ENCODE measurements at places on chromosomes 16 and 17.
A peak's percentile ranks its signal among the peaks of the same experiment; 100 is the strongest.

GRCh38 chr16:31094088-31094423 lies 541 bp downstream of the VKORC1 start:
- DNase-seq, result no peak

DNA sequence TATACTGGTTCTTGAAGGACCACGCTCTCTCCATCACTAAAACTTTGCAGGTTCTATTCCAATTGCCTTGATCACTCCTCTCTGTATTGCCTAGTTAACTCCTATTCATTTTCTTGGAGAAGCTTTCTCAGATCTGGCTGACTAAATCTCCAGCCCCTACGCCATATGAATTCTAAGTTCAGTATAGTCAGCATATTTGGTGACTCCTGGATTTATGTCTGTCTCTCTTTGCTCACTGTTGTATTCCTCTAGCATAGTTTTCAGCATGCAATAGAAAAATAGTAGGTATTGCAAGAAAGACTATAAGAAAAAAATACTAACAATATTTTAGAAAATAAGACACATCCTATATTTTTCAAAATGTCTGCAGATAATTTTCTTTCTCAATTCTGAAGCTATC lies 579.7 kb downstream of the CDH11 start:
- DNase-seq, result no peak

DNA sequence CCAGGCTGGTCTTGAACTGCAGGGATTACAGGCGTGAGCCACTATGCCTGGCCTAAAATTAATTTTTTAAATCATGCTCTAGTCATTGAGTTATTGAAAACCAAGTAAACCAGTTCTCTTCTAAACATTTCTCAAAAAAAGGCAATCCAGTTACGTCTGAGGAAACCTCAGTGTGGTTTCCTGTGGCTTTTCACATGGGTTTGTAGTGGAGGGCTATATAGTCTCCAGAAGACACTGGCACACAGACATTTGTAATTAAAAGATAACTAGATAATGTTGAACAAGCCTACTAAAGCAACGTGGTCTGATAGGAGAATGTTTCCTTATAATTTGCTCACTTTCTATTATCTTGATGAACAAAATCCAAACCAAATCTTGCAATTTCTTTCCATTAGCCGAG lies 5.2 kb upstream of the TOB1 start:
- no peak for DNase-seq

GRCh38 chr16:68973611-68974120 lies 130.3 kb downstream of the TANGO6 start:
- no peak for DNase-seq

DNA sequence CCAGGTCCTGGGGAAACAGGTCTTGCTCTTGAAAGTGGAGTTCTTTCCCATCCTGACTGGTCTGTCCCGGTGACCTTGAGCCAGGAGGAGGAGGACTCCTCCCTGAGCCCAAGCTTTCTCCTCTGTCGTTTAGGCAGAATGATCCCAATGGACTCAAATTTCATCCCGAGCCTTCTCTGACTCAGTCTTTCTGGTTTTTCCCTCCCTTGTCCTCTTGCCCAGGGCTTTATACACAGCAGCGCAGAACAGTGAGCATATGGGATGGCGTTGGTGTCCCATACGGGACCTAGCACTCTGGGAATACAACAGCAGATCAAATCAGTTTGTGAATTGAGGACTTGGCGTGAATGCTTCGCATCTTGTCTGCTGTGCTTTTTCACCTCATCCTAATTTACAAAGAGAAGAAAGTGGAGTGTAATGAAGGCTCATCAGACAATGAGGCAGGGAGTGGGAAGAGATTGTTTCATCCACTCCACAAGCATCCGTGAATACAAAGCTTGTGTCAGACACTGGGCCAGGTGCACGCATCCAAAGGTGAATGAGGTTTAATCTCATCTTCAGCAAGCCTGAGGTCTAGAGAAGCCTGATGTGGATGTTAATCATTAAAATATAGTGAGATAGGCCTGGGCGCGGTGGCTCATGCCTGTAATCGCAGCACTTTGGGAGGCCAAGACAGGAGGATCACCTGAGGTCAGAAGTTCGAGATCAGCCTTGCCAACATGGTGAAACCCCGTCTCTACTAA lies 1.1 kb upstream of the XYLT1 start:
- no peak for DNase-seq

GRCh38 chr16:68236137-68236825 lies 354 bp upstream of the ESRP2 start:
- no peak for DNase-seq

- no peak for DNase-seq
Measured at GRCh38 chr16:59975953-59976352, 1241.8 kb upstream of the GOT2 start.

DNA sequence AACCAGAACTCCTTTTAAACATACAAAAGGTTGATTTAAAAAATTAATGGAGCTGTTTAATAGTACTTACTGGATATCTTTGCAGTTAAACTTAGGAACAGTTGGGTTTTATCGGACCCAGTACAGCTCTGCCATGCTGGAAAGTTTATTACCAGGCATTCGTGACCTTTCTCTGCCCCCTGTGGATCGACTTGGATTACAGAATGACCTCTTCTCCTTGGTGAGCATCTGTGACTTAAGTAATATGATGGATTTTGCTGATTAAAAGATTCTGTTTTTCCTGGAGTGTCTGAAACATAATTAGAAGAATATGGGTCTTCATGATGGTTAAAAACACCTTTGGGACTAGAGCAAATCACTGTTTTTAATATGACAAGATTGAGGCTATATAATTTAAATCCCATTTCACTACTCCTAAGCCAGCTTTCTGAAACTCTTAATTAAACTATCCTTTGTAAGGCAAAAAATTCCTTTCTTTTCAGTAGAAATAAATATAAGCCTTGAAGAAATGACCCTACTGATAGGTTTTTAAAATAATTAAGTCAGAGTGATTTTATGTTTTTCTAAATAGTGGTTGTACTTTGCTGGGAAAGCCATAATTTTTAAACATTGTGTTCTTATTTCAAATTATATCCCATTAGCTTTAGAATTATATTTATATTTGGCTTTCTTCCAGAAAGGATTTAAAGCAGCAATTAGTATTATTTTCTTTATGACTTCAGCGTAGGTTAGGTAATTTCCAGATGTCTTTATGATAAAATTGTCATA lies 45.7 kb upstream of the KPNB1 start:
- no peak for DNase-seq

- no peak for DNase-seq
Measured at GRCh38 chr17:81868674-81869220, 2.4 kb downstream of the ARHGDIA start.

GRCh38 chr16:6828690-6829089 lies 504.0 kb upstream of the RBFOX1 start:
- DNase-seq, result no peak

GRCh38 chr17:49968405-49969133 lies 421 bp upstream of the DLX4 start:
- DNase-seq, result no peak

GRCh38 chr16:14236401-14236800 lies 165.3 kb downstream of the MRTFB start:
- DNase-seq, result no peak

DNA sequence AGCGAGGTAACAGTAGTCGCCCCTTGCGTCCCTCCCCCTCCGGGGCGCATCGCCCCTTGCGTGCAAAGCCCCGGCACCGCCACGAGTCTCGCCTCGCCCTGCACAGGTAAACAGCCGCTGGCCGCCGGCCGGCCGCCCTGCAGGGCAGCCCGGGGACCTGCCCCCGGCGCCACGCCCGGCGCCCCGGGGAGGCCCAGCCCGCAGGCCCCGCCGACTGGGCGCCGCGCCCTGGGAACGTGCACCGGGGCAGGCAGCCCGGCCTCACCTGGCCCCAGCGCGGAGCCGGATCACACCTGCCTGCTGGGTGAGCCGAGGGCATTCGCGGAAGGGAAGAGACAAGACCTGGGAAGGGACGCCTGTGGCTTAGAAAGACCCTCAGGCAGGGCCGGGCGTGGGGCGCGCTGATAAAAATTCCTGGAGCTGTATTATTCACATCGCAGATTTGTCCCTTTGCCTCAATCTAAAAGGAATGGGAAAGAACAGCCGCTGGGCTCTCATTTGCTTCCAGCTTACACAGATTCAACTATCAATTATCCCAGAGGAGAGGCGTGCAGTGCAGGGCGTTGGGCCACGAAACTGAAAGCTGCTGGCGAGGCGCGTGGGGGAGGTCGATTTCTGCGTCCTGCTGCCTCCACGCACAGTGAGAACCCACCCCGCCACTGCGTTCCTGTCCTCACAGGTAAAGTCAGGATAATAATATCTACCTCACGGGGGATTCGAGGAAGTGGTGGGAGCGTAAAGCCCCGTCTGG lies 451.9 kb downstream of the SLC39A11 start:
- DNase-seq, result no peak

GRCh38 chr17:56681561-56682266 lies 88.2 kb downstream of the NOG start:
- DNase-seq, result no peak

- DNase-seq, result peak; percentile 38
Measured at GRCh38 chr17:76152591-76152990, 11.5 kb upstream of the FOXJ1 start.

DNA sequence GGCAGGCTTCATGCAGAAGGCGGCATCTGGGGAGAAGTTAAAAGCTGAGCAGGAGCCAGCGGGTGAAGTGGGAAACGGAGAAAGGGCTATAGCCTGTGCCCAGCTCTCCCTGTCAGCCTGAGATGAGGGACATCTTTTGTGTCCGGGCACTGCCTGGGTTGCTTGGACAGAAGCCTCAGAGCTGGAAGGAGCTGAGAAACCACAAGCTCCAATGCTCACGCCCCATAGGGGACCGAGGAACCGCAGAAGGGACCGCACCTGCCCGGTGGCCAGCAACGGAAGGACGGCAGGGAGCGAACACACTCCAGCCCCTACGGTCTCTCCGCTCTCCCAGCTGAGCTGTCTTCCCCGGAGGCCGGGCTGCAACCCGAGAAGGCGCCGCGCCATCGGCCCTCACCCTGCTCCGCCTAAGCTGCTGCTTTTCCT lies 175.8 kb downstream of the NPIPB11 start:
- no peak for DNase-seq

GRCh38 chr17:78839762-78840529 lies 668 bp downstream of the USP36 start:
- no peak for DNase-seq

DNA sequence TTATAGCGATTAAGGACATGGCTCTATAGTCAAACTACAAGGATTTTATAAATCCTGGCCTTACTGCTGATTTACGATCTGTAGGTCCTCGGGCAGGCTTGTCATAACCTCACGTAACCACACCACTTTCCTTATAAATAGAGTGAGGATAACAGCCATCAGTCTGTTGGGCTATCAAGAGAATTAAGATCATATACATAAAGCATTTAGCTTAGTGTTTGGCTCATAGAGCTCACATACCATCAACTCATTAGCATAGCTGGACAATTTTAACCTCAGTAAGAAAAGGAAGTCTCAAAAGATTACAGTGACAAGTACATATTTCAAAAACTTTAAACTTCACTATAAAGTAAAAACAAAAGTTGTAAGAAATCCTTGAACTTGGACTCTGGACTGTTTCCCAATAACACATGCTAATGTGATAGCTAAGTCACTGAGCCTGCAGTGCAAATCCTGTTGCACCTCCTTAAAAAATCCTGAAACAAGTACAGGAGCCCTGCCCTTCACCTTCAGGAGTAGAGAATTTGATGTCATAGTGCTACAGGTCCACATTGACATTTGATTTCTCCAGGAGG lies 20.8 kb upstream of the CLEC3A start:
- no peak for DNase-seq

DNA sequence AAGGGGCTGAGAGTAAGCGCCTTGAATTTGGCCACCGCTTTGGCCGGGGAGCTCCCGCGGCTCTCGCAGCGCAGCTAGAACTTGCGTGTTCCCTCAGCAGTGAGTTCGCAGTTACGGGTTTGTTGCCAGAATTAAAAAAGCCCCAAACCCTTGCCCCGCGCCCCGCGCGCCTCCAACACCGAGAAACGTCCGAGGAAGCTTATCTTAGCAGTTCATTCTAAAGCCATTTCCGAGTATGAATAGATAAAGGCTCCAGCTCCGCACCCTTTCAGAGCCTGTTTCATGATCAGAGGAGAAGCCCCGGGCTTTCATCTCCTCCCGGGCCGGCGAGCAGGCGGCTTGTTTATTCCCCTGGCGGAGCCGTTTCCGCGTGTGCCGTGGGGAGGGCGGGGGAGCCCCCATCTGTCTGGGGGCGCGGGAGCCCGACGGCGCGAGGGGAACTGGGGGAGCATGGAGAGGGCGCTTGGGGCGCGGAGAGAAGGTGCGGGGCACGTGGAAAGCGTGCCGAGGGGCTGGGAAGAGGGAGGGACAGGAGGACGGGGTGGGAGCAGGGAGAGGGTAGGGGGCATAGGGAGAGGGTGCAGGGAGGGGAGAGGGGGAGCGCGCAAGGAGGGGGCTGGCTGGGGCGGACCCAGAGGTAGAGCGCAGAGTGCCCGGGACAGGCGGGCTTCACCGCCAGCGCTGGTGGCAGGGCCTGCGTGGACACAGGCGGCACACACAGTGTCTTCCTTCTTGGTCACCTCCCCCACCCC lies 9.9 kb downstream of the TBX4 start:
- DNase-seq, result no peak

DNA sequence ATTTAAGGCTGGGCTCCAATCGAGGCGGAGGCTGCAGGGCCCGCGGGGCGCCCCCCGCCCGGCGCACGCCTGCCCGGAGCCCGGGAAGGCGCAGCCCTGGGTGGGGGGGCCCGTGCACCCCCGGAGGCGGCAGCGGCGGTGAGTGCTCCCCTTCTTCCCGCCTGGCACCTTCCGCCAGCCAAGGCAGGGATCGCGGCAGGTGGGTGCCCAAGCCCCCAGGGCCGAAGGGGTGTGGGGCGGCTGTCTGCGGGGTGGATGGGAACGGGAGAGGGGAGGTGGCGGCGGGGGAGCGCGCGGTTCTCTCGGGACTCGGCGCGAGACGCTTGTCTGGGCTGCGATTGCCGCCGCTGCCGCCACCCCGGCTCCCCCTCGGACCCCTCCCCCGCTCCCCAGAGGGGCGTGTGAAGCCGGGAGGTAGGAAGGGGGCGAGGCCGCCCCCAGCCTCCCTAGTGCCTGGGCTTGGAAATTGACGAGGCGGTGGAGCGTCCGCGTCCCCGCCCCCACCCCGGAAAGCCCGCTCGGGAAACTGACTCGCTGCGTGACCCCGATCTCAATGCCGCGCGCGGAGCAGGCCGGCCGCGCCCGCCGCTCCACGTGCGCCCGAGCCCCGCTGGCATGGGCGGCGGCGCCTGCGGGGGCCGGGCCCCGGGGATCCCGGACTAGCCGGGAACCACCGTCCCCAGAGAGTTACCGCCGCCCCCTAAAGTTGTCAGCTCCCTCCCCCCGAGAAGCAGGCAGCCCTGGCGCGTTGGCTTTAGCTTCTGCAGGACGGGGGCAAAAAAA lies 231.5 kb downstream of the MRTFB start:
- no peak for DNase-seq

DNA sequence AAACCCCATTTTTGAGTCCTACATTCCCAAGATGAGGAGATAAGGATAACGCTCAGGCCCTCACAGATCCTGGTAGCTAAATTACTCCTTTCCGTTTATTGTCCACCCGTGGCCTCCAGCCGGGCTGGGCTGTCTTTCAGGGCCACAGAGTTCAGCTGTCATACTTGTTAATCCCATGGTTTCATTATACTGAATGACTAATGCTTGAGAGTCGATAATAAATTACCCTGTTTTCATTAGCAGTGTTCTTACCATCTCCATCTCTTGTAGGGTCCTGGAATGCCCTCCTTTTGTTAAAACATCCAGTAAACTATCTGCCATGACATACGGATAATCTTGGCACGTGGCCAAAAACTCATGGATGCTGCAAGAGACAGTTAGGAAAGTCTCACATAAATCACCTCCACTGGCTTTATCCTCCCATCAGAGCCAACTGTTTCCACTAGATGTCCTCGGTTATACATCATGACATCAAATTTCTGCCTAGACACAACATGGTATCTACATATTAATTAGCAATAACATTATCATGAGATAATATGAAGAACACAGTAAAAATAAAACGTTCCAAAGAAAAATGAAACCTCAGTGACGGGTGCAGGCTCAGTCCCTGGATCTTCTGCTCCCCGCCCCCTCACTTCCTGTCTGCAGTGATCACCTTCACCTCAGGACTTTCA lies 45.3 kb downstream of the BRD7 start:
- no peak for DNase-seq

All from Ammon's horn (tissue), 1 donor.